Bronchial smooth muscle cell (primary cell): ENCODE measurements at places on chromosomes 5 and 9. TPM values are rescaled to one million over a fixed set of nuclear protein-coding genes. Genes with fewer than 3 reads are reported as not detected.

CMBL gene
- total RNA-seq = 15.0 and 23.1 TPM in 2 replicates

SLC36A3 gene
- total RNA-seq = not detected in 2 replicates

MEIKIN gene
- total RNA-seq = not detected in 2 replicates

CFAP157 gene
- total RNA-seq = 0.09 and 0.16 TPM in 2 replicates

KIF20A gene
- total RNA-seq = 4.0 and 10.2 TPM in 2 replicates

SLC6A7 gene
- total RNA-seq = not detected in 2 replicates
